ENCODE measurements at places on chromosomes 12 and 14.

DNA sequence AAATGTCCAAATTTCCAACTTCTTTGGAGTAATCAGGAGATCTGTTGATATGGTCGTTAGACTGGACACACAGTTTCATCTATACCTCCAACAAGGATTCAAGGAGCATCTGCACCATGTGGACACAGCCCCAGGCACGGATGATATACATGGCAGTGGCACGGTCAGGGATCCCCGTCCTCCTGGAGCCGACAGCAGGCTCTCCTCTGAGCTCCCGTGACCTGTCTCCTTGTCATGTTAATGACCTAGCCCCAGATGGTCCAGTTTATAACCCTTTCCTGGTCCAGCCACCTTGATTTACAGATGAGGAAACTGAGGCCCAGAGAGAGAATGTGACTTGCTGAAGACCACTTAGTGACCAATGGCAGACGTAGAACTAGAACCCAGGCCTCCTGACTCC lies 16.5 kb upstream of the SERPINA4 start:
- no peak for DNase-seq

- no peak for DNase-seq
These were observed 133.2 kb downstream of the ALX1 start for GRCh38 chr12:85413266-85413665.

- no peak for DNase-seq
These were observed 5.4 kb downstream of the SAMD4A start for GRCh38 chr14:54572316-54572715.

DNA sequence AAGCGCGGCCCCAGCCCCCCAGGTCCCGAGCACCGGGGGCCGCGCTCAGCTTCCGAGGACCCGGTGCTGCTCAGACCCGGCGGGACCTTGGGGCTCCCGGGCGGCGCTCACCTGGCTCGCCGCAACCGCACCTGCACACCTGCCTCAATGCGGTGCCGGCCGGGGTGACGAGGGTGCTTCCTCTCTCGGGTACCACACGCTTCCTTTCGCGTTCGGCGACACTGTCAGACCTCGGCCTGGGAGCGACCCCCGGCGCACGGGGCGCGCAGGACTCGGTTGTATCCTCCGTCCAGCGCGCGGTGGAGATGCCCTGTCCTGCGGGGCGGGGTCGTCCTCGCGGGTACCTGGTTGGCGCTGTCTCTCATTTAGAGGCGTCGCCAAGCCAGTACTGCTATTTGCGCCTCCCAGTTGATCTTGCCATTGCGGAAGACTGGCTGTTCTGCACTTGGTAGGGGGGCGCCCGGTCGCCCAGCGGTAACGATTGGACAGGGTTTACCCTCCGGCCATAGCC lies 718 bp downstream of the PACS2 start:
- DNase-seq, result no peak

DNA sequence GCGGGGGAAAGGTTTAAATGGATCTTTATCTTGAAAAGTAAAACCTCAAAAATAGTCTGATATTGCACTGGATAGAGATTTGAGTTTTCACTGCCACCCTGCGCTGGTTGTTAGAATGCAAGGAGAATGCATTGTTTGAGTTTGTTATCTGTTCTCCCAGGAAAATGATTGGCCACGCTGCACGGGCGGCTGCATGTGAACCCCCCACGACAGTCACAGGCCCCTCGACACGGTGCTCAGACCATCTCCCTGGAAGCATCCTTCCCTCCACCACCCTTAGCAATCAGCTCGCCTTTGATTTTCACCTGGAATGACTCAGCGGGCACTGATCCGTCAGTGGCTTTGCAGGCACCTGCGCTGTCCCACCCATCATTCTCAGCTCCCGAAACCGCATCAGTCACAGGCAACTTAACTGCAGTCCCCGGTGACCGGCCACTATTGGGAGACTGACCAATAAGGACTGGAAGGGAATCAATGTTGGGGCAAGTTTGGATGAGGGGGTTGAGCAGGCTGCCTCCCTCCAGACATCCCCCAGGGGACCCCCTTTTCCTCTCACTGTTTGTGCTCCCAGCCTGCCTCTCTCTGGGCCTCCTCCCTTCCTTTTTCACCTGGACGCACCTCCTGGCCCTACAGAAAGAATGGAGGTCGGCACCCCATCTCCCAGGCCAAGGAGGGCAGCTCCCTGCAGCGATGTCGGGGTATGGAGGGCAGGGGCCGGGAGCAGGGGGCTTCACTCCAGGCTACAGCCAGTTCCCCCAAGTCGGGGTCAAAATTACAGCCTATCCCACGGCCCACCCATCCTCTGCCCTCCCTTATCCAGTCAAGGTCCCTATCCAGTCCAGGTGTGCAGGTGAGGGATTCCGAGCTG lies 28.5 kb upstream of the C14orf180 start:
- no peak for DNase-seq

Data from activated CD8-positive, alpha-beta memory T cell treated with anti-CD3 and anti-CD28 coated beads for 1 hour (primary cell).